ENCODE measurements at places on chromosomes 1 and 21. TPM values are rescaled to one million over a fixed set of nuclear protein-coding genes. Genes with fewer than 3 reads are reported as not detected.

MIXL1 gene
- total RNA-seq: not detected

TMPRSS3 gene
- total RNA-seq: not detected

FCER1G gene
- not detected for total RNA-seq

FCRL2 gene
- not detected for total RNA-seq

BARHL2 gene
- total RNA-seq: not detected
